ENCODE measurements at places on chromosomes 1 and 21.

GRCh38 chr1:169741666-169742394 is 8.0 kb upstream of the SELE start:
- no peaks in the 10 kb centered on the region for H3K4me1 ChIP-seq
- DNase-seq: no peak
- no peaks in the 10 kb centered on the region for H3K36me3 ChIP-seq
- no peak overlapping the region for H3K4me3 ChIP-seq

GRCh38 chr1:221608835-221609320 is 133.0 kb downstream of the DUSP10 start:
- DNase-seq: no peak
- H3K36me3 ChIP-seq: no peaks in the 10 kb centered on the region
- peaks cover 4% of the 10 kb centered on the region for H3K4me1 ChIP-seq
- H3K4me3 ChIP-seq: no peak overlapping the region
- no peak overlapping the region for H3K27ac ChIP-seq

- peaks cover 9% of the 10 kb centered on the region for H3K4me1 ChIP-seq
- H3K27me3 ChIP-seq: no peaks in the 10 kb centered on the region
- H3K27ac ChIP-seq: no peak overlapping the region
- no peak overlapping the region for H3K4me3 ChIP-seq
- DNase-seq: no peak
Observed at GRCh38 chr1:6267686-6268322, 6.9 kb upstream of the GPR153 start.

DNA sequence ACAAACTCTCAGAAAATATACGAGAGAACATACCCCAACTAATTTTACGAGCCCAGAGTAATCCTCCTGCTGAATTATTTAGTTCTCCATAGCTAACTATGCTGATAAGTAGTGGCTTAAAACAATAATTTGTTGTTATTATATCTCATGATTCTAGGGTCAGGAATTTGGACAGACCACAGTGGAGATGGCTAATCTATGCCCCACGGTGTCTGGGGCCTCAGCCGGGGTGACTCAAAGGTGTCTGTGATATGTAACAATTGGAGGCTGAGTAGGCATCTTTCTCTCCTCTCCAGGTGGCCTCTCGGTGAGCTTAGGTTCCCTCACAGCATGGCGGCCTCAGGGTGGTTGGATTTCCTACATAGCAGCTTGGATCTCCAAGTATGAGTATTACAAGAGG is 35.4 kb upstream of the FOXO6 start:
- H3K27ac ChIP-seq: no peak overlapping the region
- H3K4me1 ChIP-seq: no peaks in the 10 kb centered on the region
- peaks cover under 1% of the 10 kb centered on the region for H3K27me3 ChIP-seq

DNA sequence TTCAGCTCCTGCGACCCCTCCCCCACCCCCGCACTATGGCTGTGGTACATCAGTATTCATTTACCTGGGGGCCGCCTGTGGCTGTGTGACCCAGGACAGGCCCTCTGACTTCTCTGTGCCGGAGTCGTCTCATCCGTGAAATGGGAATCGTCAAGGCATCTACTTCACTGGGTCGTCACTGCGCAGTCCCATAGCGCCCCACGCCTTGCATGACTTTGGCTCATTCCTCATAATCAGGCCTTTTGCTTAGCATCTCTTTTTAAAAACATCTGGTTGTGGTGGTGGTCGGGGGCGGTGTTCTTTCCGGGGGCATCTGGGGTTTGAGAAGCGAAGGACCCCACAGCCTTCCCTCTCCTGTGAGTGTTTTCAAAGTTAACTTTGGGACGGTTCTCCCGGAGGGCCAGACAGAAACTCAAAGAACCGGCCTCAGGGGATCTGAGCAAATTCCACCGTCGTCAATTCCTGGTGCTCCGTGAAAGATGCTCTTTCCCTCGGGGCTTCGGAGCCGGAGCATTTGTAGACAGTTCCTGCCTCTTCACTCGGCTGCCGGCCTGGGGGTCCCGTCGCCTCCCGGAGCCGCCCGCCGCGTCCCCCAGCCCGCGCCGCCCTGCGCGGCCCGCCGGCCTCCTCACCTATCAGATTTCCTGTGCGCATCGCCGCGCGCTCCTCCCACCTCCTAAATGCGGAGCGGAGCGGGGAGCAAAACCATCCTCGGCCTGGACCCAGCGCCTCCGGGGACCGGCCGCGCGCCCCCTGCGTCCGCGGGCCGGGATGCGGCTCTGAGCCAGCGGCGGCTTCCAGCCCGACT is at the start of gene B3GALT5:
Gene B3GALT5 (plus strand): TSS at position 708 of the 808 bp plus-strand sequence. CDS start 47,620 bp downstream, outside the sequence.
- H3K36me3 ChIP-seq: no peaks in the 10 kb centered on the region
- H3K27ac ChIP-seq: no peak within 1 kb of the TSS
- H3K4me1 ChIP-seq: no peaks in the 10 kb centered on the region

- no peaks in the 10 kb centered on the region for H3K4me1 ChIP-seq
- H3K27ac ChIP-seq: no peak overlapping the region
- no peaks in the 10 kb centered on the region for H3K36me3 ChIP-seq
- H3K4me3 ChIP-seq: no peak overlapping the region
Observed at GRCh38 chr21:30831194-30831765, 1.7 kb upstream of the KRTAP7-1 start.

GRCh38 chr1:25006770-25007169 is 76.7 kb upstream of the RUNX3 start:
- H3K27me3 ChIP-seq: no peaks in the 10 kb centered on the region
- peaks cover 80% of the 10 kb centered on the region for H3K4me1 ChIP-seq
- H3K36me3 ChIP-seq: peaks cover 11% of the 10 kb centered on the region
- H3K4me3 ChIP-seq: no peak overlapping the region

GRCh38 chr1:178716111-178716510 is 8.9 kb upstream of the RALGPS2 start:
- peaks cover 29% of the 10 kb centered on the region for H3K27me3 ChIP-seq
- no peak for DNase-seq
- no peak overlapping the region for H3K27ac ChIP-seq

DNA sequence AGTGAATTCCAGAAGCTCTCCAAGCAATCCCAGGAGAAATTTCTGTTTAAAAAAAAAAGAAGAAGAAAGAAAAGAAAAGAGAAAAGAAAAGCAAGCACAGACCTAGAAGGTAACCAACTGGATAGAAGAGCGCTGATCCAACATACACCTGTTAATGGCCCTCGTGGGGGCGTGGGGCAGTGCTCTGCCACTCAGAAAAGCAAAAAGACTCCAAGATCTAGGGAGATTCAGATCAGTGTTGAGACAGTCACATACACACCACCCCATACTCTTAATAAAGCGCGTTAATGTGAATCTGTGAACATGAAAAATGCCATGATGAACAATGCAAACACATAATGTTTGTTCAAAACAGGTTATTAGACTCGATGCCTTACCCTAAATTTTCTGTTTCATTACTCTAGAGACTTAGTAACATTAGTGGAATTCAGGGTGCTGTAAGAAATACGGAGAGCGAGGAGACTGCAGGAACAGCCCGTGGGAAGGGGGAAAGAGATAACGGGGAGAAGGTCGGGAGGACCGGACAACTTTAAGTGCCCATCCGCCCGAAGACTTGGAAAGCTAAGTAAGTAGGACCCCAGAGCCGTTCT is 406 bp downstream of the NME7 start:
- no peak overlapping the region for H3K27ac ChIP-seq
- H3K27me3 ChIP-seq: no peaks in the 10 kb centered on the region
- no peak overlapping the region for H3K4me3 ChIP-seq
- DNase-seq: no peak

GRCh38 chr1:52842643-52843310 is at the start of gene ZYG11A:
TSS of gene ZYG11A (plus strand) at chr1:52842760. CDS start at chr1:52842884, 124 bp downstream.
- no peak within 1 kb of the TSS for H3K27ac ChIP-seq
- peaks cover 24% of the 10 kb centered on the region for H3K27me3 ChIP-seq
- peak within 1 kb of the TSS; percentile 47 for H3K4me3 ChIP-seq

DNA sequence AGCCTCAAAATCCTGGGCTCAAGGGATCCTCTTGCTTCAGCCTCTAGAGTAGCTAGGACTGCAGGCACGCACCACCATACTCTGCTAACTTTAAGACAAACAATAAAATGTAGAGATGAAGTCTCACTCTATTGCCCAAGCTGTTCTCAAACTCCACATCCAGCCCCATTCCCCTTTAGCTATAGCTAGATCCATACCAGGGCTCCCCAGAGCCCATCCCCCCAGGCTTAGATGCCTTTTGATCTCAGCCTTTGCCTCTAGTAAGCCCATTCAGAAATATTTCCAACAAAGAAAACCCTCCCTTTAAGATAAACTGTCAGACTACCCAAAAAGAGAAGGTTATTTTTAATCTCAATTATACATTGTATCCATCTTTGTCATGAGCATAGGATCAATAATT is 325.4 kb downstream of the CHRM3 start:
- H3K27me3 ChIP-seq: no peaks in the 10 kb centered on the region
- H3K27ac ChIP-seq: no peak overlapping the region
- peaks cover 37% of the 10 kb centered on the region for H3K36me3 ChIP-seq
- no peak for DNase-seq
- no peak overlapping the region for H3K4me3 ChIP-seq
- H3K4me1 ChIP-seq: peaks cover 26% of the 10 kb centered on the region

DNA sequence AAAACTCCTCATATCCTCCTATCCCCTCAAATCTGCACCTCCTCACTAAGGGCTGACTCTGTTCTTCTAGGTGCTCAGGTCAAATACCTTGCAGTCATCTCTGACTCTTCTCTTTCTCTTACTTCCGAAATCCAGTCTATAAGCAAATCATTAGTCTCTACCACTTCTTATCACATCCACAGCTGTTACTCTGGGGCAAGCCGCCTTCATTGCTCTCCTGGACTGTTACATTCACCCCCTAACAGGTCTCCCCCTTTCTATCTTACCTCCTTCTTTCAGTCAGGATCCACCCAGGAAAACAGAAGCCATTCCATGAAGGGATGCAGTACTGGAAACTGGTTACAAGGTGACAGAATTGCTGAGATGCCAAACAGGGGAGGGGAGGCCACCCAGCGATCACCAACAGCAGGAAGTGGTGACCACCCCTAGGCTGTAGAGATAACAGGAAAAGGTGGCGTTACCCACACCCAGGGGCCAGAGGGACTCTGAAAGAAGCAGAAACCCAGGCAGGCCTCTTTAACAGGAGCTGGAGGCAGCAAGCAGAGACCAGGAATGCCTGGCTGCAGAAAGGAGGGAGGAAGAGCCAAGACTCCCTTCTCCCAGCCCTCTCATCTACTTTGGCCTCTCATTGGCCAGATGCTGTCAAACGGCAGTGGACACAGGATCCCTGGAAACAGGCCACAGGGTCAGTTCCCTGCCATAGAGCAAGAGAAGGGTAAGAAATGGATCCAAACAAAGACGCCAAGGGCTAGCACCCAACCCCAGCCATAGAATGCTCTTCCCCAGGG is 55.5 kb upstream of the FOXO6 start:
- peaks cover 34% of the 10 kb centered on the region for H3K27me3 ChIP-seq
- no peak for DNase-seq
- H3K27ac ChIP-seq: no peak overlapping the region
- H3K4me3 ChIP-seq: no peak overlapping the region
- no peaks in the 10 kb centered on the region for H3K36me3 ChIP-seq

- H3K4me1 ChIP-seq: no peaks in the 10 kb centered on the region
- no peaks in the 10 kb centered on the region for H3K36me3 ChIP-seq
- DNase-seq: no peak
- no peaks in the 10 kb centered on the region for H3K27me3 ChIP-seq
Observed at GRCh38 chr1:240722788-240723187, 110.8 kb upstream of the GREM2 start.

DNA sequence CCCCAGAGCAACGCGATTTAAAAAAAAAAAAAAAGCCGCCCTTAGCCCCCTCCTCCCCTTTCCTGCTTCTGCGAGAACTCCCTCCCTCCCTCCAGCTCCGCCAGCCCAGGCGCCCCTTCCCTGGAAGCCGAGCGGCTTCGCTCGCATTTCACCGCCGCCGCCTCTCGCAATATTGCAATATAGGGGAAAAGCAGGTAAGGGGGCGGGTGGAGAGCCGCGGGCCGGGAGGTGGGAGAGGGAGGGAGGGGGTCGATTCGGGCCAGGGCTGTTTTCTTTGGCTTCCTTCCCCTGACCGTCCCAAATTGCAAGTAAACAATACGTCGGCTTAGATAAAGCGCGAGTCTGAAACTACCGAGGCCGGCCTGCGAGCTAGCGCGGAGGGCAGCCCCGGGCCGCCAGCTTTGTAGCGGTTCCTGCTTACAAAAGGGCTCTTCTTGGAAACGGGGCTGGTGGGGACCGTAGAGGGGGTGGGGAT is 408 bp downstream of the LMO4 start:
- peaks cover 24% of the 10 kb centered on the region for H3K36me3 ChIP-seq
- H3K4me1 ChIP-seq: peaks cover 31% of the 10 kb centered on the region
- H3K4me3 ChIP-seq: peak overlapping the region; percentile 89
- H3K27ac ChIP-seq: peak overlapping the region; percentile 92
- no peaks in the 10 kb centered on the region for H3K27me3 ChIP-seq

DNA sequence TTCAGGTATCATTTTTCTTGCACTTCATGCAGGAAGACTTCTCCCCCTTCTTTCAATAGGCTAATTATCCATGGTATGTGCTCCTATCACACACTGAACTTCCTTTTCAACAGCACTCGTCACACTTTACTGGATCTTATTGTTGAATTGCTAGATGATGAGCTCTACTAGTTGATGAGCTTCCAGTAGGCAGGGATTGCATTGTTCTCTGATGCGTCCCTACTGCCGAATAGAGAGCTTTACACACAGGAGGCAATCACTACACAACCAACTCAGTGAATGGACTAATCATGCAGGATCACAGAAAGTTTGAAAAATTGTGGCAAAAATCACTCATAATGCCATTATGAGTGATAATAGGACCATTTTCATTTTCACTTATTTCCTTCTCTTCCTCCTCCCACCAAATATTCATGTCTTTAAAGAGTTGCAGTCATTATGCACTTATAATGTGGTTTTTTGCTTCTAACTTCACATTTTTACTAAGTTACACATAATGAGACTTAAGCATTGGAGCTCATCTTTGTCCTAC is 128.1 kb upstream of the ZNF648 start:
- peaks cover 23% of the 10 kb centered on the region for H3K27me3 ChIP-seq
- H3K4me3 ChIP-seq: no peak overlapping the region
- H3K4me1 ChIP-seq: peaks cover 14% of the 10 kb centered on the region
- H3K27ac ChIP-seq: no peak overlapping the region
- DNase-seq: no peak
- H3K36me3 ChIP-seq: no peaks in the 10 kb centered on the region

- DNase-seq: no peak
- no peaks in the 10 kb centered on the region for H3K36me3 ChIP-seq
- H3K4me1 ChIP-seq: no peaks in the 10 kb centered on the region
- H3K27ac ChIP-seq: no peak overlapping the region
Observed at GRCh38 chr21:38492007-38492406, 6.3 kb downstream of the ERG start.
